ENCODE measurements at places on chromosomes 3 and 15. TPM values are rescaled to one million over a fixed set of nuclear protein-coding genes. Genes with fewer than 3 reads are reported as not detected.
A peak's percentile ranks its signal among the peaks of the same experiment; 100 is the strongest.

The LRRN1 gene
- total RNA-seq = 0.28 TPM

GRCh38 chr3:98602078-98602678 is 8.8 kb upstream of the CPOX start:
- peak; percentile 47 for DNase-seq

GRCh38 chr3:196631682-196632045 is 7.8 kb upstream of the NRROS start:
- DNase-seq = no peak

- no peak for DNase-seq
Observed at GRCh38 chr3:135228201-135228600, 433.1 kb downstream of the EPHB1 start.

DNA sequence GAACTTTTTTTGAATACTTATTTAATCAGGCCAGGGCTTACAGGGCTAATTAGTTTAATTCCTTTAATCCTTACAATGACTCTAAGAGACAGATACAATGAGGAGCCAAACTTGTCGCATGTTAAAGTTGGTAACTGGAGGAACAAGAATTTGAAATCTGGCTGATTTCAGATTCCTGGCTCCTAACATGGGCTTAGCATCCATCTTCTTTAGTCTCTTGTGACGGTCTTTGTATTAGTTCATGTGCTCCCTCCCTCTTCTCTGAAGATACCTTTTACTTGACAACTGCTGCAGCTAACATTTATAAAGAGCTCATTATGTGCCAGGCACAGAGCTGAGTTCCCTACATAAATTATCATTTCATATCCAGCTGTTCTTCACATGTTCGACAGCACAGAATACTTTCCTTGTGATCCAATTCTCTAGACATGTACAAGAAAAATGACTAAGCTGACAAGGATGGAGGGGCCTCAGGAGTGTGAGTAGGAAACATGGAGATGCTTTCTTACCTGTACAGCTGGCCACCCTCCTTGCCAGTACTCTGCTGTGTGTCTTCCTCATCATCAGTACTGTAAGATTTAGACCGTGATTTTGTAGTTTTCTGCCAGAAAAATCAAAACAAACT is 206.8 kb upstream of the STRIT1 start:
- no peak for DNase-seq

The CYP19A1 gene
- not detected for total RNA-seq

The TKT gene
- total RNA-seq = 109 TPM

- peak; percentile 38 for DNase-seq
Observed at GRCh38 chr15:31472636-31473384, 146.2 kb downstream of the KLF13 start.

GRCh38 chr3:153572165-153572564 is 410.1 kb downstream of the RAP2B start:
- DNase-seq = no peak

The LARP6 gene
- 1.9 TPM for total RNA-seq

DNA sequence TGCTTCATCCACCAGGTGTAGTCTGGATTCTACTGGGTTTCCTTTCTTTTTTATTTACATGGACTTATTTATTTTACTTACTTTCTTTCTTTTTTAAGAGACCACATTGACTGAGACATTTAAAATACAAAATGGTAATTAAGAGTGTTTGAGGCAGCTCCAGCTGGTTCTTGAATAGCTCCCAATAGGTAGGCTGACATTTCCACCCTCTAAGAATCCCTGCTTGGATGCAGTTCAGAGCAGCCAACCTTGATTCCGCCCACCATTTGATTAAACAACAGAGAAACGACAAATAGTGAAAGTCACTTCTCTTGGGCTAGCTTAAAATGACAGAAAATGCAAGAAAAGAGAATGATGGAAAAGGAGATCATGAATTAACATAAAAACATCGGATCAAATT is 270.5 kb downstream of the TUSC7 start:
- no peak for DNase-seq

DNA sequence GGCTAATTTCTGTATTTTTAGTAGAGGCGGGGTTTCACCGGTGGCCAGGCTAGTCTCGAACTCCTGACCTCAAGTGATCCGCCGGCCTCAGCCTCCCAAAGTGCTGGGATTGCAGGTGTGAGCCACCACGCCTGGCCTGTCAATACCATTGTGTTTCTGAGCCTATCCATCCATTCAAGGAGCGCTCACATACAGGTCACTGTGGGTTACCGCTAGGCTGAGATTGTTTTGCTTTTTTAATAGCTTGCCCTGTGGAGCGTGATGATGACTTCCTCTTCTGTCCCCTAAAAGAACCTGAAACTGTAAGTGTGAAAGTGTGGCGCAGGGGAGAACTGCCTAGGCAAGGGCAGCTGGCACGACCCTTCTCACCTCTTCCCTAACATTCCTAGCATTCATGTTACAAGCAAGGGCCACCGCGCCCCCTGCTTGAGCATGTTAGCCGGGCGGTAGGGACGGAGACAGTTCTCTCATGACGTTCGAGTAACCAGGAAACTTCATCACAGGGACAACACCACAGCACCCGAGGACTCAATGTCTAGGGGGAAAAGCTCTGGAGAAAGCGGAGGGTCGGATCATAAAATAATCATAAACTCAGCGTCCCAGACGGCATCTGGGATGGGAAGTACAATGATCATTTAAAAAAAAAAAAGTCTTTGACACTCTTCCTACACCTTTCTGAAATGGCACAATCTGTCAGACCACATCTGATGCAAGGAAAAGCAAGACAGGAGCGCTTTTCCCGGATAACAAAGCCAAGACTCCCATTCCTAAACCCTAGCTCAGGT is 790 bp downstream of the LAMP3 start:
- no peak for DNase-seq

DNA sequence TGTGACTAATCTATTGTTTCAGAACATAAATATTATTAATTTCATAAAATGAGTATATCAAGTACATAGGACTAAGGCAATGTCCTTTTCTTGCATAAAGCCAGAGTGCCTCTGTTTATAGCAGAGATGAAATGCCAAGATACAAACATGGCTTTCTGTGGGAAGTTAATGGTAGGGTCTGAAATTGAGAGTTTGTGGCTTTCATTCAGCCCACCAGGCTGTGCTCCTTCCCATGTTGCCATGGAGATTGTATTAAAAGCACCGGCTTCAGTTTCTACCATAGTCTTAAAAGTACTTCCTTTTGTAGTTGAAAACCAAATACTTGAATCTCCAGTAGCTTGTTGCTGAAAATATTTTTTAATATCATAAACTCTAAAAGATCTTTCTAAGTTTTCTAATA is 114.0 kb downstream of the LRRC28 start:
- DNase-seq = no peak

GRCh38 chr3:5053021-5053831 is 68.9 kb upstream of the ARL8B start:
- DNase-seq = no peak

DNA sequence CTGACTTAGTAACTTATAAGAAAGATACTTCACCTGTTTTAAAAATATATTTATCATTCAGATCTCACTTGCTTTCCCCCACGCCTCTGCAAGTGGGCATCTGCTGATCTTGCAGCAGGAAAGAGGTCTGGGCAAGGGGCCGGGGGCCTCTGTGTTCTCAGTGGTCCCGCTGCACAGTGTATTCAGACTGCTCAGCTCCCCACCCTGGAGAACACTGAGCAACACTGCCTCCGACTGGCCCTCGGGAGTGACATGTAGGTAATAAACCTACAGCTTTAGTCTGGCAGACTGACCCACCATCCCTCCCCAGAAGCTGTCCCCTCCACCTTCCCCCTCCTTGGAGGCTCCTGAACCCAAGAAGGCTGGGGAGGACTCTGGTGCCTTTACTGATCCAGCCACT is 43.8 kb downstream of the GABRB3 start:
- DNase-seq = no peak

GRCh38 chr3:72679540-72680198 is 168.6 kb downstream of the SHQ1 start:
- DNase-seq = no peak

GRCh38 chr3:53231532-53232511 is 24.0 kb downstream of the TKT start:
- DNase-seq = no peak

GRCh38 chr3:149247008-149247710 is 25.5 kb upstream of the CP start:
- DNase-seq = no peak
